Esophagus mucosa (tissue), 1 donor: ENCODE measurements at places on chromosomes 4 and X. TPM values are rescaled to one million over a fixed set of nuclear protein-coding genes. Genes with fewer than 3 reads are reported as not detected.

DNA sequence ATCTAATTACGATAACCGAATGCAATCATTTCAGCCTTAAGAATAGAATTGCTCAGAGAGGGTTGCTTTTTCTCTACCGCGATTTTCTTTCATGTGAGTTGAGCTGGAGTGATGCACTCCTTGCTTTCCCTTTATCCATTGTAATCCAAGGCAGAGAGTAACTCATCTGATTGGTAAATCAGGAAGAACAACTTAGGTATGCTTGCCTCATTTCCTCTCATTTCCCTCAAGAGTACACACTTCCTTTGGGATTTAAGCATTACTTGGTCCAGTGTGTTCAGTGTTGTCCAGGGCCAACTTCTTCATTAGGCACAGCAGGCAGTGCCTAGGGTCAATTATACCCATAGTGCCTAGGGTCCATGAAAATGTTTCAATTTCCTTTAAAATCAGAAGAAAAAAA, 15.7 kb upstream of the N4BP2 start:
- ATAC-seq = peak; percentile 10

GRCh38 chrX:137278825-137279224, 245.0 kb upstream of the GPR101 start:
- no peak for ATAC-seq

- ATAC-seq = no peak
Measured at GRCh38 chr4:90536408-90536807, 409.2 kb downstream of the CCSER1 start.

DNA sequence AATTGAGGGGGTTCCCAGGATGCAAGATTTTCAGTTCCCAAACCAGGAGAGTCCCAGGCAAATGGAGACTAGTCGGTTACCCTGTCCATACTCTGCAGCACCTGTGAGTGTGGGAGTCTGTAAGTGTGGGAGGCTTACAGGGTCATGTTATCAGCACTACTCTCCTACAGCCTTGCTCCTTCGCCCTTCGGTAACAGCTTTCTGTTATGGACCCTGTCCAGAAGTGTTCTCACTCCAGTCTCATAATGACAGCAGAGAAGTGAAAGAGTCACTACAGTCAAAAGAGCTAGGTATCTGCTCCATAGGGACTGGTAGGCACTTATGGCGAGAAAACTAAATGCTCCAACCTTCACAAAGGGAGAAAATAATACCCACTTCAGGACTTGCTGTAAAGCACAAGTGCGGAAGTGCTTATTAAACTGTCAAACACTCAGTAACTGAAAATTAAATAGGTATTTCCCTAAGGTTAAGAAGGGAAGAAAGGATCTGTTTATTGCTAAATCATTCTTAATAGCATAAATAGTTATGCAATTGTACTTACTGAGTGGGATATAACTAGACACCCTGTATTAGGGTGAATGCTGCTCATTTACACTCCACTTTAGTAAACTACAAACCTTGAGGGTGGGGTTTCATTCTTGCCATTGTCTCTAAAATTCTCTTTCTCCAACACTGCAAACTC, 2.7 kb upstream of the ADH7 start:
- peak; percentile 3 for ATAC-seq

PRIMPOL gene
- total RNA-seq = 9.9 TPM
